Astrocyte (in vitro differentiated cells and primary cell): ENCODE measurements at places on chromosomes 5 and 9. TPM values are rescaled to one million over a fixed set of nuclear protein-coding genes. Genes with fewer than 3 reads are reported as not detected.

- H3K4me3 ChIP-seq: no peak overlapping the region
- DNase-seq: no peak
- H3K36me3 ChIP-seq: peaks cover 24% of the 10 kb centered on the region
- peaks cover 4% of the 10 kb centered on the region for H3K4me1 ChIP-seq
- no peak overlapping the region for H3K27ac ChIP-seq
- no peaks in the 10 kb centered on the region for H3K27me3 ChIP-seq
These were observed 232.7 kb downstream of the ADAMTSL1 start for GRCh38 chr9:18706648-18707047.

- H3K27ac ChIP-seq: peak overlapping the region; percentile 78
- no peak overlapping the region for H3K4me3 ChIP-seq
- no peaks in the 10 kb centered on the region for H3K36me3 ChIP-seq
- DNase-seq: peak; percentile 51
- peaks cover 26% of the 10 kb centered on the region for H3K4me1 ChIP-seq
These were observed 49.9 kb downstream of the ITGA1 start for GRCh38 chr5:52837591-52838001.

DNA sequence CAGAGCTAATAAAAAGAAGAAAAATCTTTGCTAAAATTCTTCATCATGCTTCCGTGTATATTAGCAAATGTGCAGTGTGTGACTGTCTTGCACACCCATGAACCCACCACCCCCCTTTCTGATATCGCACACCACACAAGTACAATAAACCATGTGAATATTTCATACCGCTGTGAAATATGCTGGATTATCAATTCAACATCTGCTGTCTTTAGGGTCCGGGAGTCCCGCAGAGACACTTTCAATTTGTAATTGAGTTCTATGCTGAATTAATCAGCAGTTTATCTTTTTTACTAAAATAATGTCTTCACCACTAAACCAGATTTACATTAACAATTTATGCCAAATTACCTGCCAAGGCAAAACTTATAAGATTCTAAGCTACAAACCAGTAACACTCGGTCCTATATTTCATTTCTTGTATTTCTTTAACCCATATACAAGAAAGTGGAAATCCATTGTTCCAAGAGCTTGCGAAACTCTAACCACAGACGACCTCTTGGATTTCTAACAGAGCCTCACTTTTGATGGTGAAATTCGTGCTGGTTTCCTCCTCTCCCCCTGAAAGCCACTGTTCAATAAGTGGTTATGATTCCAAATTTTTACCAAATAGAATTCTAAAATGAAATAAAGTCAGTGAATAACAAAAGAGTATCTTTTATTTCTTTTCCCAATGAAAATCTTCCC is 44.2 kb downstream of the PSMB7 start:
- H3K4me1 ChIP-seq: peaks cover 18% of the 10 kb centered on the region
- H3K27ac ChIP-seq: no peak overlapping the region
- H3K36me3 ChIP-seq: peaks cover 2% of the 10 kb centered on the region

- H3K36me3 ChIP-seq: no peaks in the 10 kb centered on the region
- H3K27me3 ChIP-seq: no peaks in the 10 kb centered on the region
- peaks cover 20% of the 10 kb centered on the region for H3K4me1 ChIP-seq
- H3K4me3 ChIP-seq: no peak overlapping the region
- no peak for DNase-seq
- no peak overlapping the region for H3K27ac ChIP-seq
These were observed 137.3 kb downstream of the FAM114A2 start for GRCh38 chr5:153901449-153901848.

C5 gene
- 0.41 and 1.1 TPM in 2 replicates for total RNA-seq
